ENCODE measurements at places on chromosomes 16 and 17. TPM values are rescaled to one million over a fixed set of nuclear protein-coding genes. Genes with fewer than 3 reads are reported as not detected.

Gene WFDC1
- 67.2 TPM for polyA plus RNA-seq

Gene KRT31
- not detected for polyA plus RNA-seq

DNA sequence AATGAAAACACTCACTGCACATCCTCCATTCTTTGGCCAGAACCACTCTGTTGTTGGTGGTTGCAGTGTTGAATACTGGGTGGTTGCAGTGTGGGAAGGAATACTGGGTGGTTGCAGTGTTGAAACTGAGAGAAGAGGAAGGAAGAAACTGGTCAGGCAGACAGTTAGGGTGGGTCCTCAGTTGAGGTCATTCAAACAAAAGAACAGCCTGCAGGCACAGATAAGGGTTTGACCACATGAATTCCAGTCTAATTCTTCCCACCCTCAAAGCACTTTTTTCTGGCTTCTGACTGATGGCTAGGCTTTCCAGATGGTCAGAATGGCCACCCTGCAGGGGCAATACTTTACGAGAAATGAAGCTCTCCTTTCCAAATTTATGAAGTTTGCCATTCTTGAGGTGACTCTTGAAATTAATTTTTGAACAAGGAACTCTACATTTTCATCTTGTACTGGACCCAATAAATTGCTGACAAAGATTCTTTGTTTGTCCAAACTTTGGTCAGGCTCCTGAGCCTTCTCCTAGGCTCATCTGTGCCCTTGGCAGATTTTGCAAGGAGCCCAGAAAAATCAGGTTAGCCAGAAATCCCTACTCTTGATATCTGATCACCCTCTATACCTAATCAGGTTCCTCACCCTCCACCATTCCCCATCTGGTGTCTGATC, 596.6 kb upstream of the CDH5 start:
- no peak for DNase-seq

Gene IRX5
- polyA plus RNA-seq, result 0.23 TPM

DNA sequence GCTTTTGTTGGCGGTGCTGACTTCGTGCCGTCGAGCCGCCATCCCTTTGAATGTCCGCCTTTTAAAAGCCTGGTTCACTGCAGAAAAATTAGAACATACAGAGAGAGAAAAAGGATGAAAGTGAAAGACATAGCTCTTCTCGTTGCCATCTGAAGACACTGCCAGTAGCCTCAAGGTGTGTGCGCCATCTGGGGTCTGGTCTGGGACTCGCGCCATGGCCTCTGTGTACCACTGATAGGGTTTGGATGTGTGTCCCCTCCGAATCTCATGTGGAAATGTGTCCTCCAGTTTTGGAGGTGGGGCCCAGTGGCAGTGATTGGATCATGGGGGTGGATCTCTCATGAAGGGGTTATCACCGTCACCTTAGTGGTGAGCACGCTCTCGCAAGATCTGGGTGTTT, 15.5 kb downstream of the GSE1 start:
- no peak for DNase-seq
